ENCODE measurements at places on chromosomes 11 and 22.

GRCh38 chr11:10349281-10349665 lies 44.4 kb downstream of the ADM start:
- no peak for DNase-seq

GRCh38 chr22:36461665-36462649 lies 19.5 kb downstream of the TXN2 start:
- DNase-seq, result no peak

- DNase-seq, result no peak
Observed at GRCh38 chr22:23896166-23896522, 2.0 kb downstream of the MIF start.

DNA sequence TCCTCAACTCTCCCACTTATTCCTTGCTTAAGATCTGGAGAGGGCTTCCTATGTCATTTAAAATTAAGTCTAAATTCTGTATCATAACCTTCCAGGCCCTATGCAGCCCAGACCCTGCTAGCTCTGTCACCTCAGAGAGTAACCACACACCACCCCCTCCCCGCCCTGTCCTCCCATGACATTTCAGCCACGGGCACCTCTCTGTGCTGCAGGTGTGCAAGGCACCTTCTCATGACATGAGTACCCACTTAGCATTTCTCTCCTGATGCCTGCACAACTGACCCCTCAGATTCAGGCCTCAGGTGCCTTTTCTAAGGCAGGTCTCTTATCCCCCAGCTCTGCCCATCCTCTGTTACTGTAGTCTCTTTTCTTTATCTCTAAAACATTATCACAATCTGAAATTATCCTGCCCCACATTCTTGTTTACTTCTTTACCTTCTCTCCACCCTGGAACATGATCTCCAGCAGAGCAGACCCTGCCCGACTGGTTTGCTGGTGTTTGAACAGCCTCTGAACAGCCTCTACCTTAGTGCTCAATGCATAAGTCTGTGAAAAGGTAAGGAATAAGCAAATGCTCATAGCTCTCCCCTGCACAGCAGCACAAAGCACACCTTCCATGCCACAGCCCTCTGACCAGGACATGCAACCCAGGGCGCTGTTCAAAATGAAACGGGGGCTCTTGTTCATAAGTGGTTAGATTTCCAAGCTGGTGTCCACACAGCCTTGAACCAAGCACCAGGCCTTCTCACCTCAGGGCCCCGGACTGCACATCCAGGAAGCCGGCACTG lies 196.1 kb upstream of the B3GAT1 start:
- DNase-seq, result no peak

- DNase-seq, result no peak
Observed at GRCh38 chr11:1866776-1867175, 13.9 kb downstream of the LSP1 start.

GRCh38 chr22:26033586-26033985 lies 135.7 kb upstream of the SEZ6L start:
- no peak for DNase-seq

GRCh38 chr11:95584589-95584988 lies 205.0 kb downstream of the FAM76B start:
- no peak for DNase-seq
